ENCODE measurements at places on chromosomes 7 and 10.

DNA sequence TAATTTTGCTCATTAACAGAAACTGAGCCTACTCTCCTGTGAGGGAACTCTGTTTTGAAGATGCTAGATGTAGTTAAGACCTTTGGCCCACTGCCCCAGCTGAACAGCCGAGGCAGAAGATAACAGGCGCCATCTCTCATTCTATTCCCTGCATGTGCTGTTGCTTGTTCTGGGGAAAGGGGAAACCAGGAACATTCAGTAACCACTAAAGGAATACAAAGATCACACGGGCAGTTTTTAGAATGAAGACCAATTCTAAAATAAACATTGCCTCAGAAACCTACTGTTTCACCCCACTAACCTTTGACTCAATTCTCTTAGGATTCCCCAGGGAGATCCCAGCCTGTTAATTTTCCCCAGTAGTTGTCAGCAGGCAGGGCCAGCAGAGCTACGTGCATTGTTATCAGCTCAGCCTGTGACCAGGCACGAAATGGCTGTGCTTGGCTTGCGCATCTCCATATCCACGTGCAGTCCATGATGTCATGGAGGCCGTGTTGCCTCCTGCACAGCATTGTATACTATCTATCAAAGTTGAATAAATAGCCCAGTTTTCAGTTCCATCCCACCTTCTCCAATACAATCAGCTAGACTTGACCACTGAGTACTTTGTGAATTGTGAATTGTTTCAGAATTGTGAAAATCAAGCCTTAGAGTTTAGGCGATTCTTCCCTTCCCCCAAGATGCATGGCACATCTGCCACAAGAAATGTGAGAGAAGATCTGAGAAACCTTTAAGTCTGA lies 36.0 kb downstream of the ANK3 start:
- no peak for DNase-seq

- DNase-seq = no peak
Observed at GRCh38 chr7:7867846-7868571, 100.6 kb upstream of the GLCCI1 start.

DNA sequence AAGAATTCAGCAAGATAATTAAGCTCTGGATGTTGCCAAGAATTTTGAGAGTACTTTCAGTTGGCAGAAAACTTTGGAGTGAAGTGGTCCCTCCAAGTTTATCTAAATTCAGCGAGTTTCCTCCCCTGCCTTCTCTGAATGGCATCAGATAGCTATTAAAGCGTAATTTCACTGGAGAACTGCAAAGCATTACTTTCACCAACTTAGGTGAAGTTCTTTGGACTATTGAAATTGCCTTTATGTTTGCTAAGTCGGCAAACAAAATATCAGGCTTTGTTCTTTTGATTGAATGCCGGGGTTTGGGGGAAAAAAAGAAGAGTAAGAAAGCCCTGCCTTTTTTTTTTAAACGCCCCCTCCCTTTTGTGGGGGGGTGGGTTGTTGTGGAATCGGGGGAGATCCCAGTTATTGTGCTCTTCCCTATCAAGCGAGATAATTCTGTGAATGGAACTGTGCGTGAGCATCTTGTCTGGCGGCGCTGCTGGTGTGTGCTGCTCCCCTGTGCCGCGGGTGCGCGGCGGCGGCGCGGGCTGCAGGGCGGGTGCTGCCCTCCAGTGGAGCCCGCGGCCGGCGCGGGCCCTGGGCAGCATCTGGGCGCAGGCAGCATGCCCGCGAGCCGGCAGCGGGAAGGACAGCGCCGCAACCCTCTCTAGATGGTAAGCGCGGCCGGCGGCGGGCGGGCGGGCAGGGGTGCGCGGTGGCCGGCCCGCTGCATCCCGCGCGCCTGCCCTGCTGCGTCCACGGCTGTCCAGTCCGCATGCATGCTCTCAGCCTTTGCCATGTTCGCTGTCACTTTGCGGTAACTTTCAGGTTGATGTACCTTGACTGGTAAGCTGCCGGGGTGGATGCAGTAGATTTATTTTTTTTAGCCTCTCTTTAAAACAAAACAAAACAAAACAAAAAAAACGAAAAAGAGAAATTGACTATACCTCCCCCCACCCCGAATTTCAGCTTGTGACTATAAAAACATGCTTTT lies 176.5 kb downstream of the TCF7L2 start:
- peak; percentile 86 for DNase-seq

DNA sequence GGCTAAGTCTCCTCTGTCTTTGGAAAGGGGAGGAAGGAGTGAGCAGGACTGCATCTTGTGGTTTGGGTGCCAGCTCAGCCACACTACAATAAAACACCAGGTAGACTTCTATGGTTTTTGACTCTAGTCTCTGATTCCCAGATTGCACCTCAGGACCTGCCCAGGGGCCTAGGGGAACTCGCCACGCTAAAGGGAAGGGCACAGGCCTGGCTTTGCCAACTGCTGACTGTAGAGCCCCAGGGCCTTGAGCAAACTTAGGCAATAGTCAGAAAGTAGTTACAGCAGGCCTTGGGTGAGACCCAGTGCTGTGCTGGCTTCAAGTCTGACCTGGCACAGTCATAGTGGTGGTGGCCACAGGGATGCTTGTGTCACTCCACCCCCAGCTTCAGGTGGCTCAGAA lies 24.2 kb upstream of the PRR15 start:
- DNase-seq = no peak

- DNase-seq = no peak
Observed at GRCh38 chr10:127415116-127415515, 134.0 kb upstream of the NPS start.

DNA sequence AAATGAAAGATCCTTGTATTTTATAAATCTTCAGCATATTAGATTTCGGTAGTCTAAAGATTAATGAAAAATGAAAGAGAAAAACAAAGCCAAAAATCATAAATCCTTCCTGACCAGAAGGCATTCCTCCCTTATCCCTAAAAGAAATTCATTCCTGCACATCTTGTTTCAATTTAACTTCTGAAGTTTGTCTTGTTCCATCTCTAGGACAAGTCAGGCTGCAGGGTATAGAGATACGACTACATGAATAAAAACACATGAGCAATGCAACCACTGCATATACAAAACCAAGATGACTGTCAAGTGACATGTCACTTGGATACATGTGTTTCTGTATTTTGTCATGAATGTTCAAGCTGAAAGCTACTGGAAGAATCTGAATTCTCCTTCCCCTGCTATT lies 214.9 kb downstream of the JAZF1 start:
- no peak for DNase-seq

DNA sequence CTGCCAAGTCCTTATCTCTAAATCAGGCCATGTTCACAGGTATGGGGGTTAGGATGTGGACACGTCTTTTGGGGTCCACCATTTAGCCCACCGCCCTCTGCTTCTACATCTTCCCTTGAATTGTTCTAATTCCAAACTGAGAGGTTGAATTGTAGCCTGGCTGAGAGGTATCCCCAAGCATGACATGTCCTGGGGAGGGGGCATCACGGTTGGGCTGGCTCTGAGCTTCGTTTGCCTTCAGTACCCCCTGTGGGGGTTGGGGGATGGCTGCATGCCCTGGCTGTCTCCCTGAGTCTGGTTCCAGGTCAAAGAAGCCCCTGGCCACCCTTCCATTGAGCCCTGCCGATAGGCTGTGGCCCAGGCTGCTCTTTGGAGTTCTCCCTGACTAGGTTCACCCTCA lies 204.6 kb downstream of the GLRX3 start:
- DNase-seq = no peak

DNA sequence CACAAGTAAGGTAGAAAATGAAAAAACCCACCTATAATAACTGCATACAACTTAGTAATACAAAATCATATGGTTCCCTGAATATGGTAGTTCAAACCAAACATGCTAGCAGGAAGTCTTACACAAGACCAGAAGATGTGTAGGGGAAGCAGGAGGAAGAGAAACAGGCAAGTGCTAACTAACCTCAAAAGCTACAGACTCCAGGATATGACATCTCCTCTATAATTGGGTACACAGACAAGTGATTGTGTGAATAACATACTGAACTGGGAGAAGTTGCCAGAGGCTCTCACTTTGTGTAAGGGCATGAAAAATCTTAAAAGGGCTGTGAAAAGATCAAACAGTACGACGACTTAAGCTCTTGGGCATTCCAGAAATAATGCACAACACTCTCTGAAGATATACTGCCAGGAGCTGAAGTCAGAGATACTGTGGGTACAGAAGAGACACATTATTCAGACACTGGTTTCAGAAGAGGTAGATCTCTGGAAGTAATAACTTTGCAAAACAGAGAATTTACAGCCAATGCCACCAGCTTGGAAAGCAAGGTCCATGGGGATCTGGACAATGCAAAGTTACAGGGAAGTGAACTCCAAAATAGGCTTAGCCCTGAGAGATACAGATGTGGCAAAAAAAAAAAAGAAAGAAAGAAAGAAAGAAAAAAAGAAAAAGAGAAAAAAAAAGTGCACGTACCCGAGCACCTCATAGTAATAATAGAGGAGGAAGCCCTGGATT lies 767.2 kb downstream of the TNS3 start:
- DNase-seq = no peak

DNA sequence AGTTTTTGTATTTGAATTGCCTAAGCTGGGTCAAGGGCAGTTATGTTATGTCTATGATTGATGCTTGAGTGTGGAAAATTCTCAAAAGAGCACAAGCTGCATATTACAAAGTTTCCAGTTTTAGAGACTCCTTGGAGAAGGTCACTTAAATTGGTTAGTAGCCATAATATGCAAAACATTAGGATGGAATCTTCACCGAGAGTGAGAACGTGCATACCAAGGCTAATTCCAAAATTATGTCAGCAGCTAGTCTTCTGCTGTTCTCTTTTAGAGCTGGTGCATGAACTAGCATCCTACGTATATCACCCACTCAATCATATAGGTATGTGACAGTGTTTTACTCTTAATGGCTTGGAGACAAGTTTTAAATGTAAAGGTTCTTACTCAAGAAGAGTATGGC lies 49.2 kb downstream of the MKX start:
- no peak for DNase-seq

Measured in upper lobe of right lung (tissue), 1 donor.